ENCODE measurements at places on chromosomes 4 and X. TPM values are rescaled to one million over a fixed set of nuclear protein-coding genes. Genes with fewer than 3 reads are reported as not detected.

IRF2 gene
- 26.3 TPM for total RNA-seq

GJB1 gene
- not detected for total RNA-seq

MAGEA10 gene
- not detected for total RNA-seq

NAP1L3 gene
- total RNA-seq, result 1.2 TPM

TKTL1 gene
- under 0.01 TPM for total RNA-seq

CXCL3 gene
- total RNA-seq, result 0.93 TPM

FAAH2 gene
- total RNA-seq, result 0.66 TPM

ASB5 gene
- total RNA-seq, result not detected
